ENCODE measurements at places on chromosomes 11 and 22. TPM values are rescaled to one million over a fixed set of nuclear protein-coding genes. Genes with fewer than 3 reads are reported as not detected.

The B4GALNT4 gene
- total RNA-seq = 1.4 TPM

DNA sequence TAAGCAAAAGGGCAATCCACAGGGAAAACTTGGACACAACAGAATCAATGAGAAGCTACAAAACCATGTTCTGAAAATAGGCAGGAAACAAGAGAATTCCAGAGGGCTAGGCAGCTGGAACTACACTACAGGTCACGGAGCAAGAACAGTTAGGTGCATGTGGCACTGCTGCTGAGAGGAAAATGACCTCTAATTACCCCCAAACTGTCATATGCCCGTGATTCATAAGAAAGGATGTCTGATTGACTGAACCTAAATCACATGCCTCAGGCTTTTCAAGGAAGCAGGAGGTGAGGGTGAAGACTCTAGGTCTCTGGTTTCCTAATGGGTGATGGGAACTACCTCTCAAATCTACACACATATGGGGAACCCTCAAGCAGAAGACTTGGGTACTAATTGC, 17.9 kb upstream of the RRAS2 start:
- H3K4me1 ChIP-seq = peaks cover 14% of the 10 kb centered on the region
- H3K4me3 ChIP-seq = no peak overlapping the region
- DNase-seq = no peak
- no peaks in the 10 kb centered on the region for H3K27me3 ChIP-seq

DNA sequence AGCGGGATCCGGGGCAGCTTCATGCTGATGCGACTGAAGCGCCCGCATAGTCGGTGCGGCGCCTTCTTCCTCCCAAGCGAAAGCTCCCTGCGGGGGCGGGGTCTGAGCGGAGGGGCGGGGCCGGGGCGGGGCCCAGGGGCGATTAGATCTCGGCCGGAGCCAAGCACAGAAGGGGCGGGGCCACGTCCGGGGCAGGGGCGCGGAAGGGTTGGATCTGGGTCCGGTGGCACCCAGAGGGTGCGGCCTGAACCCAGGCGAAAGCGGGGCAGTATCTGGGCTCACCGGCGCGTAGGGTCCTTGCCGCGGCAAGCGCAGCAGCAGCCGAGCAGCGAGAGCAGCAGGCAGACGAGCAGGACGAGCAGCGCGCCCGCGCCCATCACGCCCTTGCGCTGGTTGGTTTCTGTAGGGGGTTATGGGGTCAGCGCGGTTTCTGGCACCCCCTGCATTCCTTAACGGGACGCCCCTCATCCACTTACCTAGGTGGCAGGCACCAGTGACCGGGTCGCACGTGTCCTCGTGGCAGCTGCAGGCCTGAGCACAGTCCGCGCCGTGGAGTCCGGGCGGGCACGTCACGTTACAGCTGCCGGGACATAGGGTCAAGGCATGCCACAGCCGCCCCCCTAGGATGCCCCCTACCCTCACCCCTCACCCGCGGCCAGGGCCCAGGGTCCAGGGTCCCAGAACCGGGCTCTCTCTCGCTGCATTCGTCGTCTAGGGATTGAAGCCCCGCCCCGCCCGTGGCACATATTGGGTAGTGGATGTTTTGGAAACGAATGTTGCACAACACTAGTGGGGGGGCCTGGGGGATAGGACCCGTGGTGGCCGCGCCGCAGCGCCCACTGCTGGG, 8.1 kb downstream of the SCARF2 start:
- peaks cover 50% of the 10 kb centered on the region for H3K4me1 ChIP-seq
- H3K36me3 ChIP-seq = peaks cover 8% of the 10 kb centered on the region
- H3K27me3 ChIP-seq = peaks cover 50% of the 10 kb centered on the region
- no peak overlapping the region for H3K27ac ChIP-seq
- DNase-seq = peak; percentile 80

The SSTR3 gene
- total RNA-seq = not detected

GRCh38 chr11:7999795-8000194, 12.7 kb downstream of the EIF3F start:
- no peak overlapping the region for H3K4me3 ChIP-seq
- peaks cover 53% of the 10 kb centered on the region for H3K36me3 ChIP-seq
- no peaks in the 10 kb centered on the region for H3K4me1 ChIP-seq

The KREMEN1 gene
- 62.3 TPM for total RNA-seq

GRCh38 chr11:57527056-57527631, 3.4 kb downstream of the TIMM10 start:
- H3K4me3 ChIP-seq = no peak overlapping the region
- peaks cover 4% of the 10 kb centered on the region for H3K36me3 ChIP-seq
- H3K27me3 ChIP-seq = no peaks in the 10 kb centered on the region
- peaks cover 20% of the 10 kb centered on the region for H3K4me1 ChIP-seq
- DNase-seq = peak; percentile 77

The HEPN1 gene
- total RNA-seq = not detected

The ACCSL gene
- not detected for total RNA-seq

The HTR3A gene
- 0.68 TPM for total RNA-seq

DNA sequence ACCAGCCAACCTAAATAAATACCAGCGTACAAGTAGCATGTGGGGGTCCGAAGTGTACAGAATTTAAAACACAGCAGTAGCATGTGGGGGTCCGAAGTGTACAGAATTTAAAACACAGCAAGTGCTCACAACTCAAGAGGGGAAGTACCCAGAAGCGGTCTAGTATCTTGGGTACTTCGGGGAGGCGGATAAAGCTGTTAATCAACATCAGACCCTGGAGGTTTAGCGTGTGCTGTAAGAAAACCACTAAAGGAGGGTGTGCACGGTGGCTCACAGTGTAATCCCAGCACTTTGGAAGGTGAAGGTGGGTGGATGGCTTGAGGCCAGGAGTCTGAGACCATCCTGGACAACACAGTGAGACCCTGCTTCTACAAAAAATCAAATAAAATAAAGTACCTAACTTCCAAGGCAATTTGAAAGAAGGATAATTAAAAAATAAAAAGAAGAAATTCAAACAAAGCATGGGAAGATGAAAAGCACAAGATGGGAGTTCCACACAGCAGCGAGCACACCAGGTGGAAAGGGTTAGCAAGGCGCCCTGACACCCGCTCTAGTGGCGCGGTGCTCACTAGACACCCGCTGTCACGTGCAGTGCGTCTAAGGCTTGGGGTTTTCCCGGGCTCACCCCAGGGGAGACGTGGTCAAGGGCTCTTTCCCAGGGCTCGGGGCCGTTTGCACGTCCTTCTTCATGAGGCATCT, 35.0 kb upstream of the MOB2 start:
- no peak overlapping the region for H3K4me3 ChIP-seq
- no peak overlapping the region for H3K27ac ChIP-seq
- no peaks in the 10 kb centered on the region for H3K36me3 ChIP-seq
